ENCODE measurements at places on chromosomes 6 and 20.
A peak's percentile ranks its signal among the peaks of the same experiment; 100 is the strongest.

- no peak for DNase-seq
These were observed 211.7 kb downstream of the LMBRD1 start for GRCh38 chr6:69584913-69585729.

- DNase-seq: peak; percentile 92
These were observed at the start of gene SLC17A3 for GRCh38 chr6:25874118-25874517. Gene SLC17A3, minus strand, starts transcription at chr6:25874243. Its CDS starts 5,856 bp downstream, at chr6:25868387.

DNA sequence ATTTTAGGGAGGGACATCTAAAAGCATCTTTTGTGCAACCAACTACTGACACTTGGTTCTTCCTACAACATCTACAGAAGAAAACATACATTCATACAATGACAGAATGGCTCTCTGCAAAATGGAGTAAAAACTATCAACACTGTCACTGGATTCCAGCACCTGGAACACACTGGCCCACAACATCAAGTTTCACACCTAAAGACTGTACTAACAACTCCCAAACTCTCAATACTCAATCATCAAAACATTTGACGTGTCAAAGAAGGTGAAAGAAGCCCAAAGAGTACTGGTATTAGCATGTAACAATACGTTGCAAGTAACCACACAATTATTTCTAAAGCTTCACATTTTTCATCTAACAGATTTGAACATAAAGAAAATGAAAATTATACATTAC is 2.1 kb downstream of the CPNE1 start:
- no peak for DNase-seq

- no peak for DNase-seq
These were observed 95.9 kb downstream of the SMOC2 start for GRCh38 chr6:168536665-168537539.

DNA sequence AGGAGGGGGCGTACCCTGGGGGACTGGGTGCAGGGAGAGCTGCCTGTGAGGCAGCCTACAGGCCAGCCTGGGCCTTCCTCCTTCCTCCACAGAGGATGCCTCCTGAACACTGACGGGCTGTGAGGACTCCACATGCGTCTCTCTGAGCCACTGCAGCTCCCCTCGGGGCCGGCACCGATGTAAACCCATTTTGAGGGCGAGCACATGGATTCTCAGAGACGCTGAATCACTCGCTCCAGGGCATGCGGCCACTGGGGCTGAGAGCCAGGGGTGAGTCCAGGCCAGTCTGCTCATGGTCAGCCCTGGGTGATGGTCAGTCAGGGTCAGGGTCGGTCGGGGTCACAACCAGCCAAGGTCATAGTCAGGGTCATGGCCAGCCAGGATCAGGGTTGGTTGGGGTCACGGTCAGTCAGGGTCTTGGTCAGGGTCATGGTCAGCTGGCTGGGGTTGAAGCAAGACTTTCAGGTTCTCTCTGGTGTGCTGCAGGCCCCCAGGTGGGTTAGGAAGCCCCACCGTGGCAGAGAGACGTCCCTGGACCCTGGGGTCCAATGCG is 14.7 kb upstream of the RBBP8NL start:
- DNase-seq: no peak
